ENCODE measurements at places on chromosomes 1 and 21.

- peak; percentile 83 for DNase-seq
These were observed 10.7 kb downstream of the OPTC start for GRCh38 chr1:203504400-203505250.

DNA sequence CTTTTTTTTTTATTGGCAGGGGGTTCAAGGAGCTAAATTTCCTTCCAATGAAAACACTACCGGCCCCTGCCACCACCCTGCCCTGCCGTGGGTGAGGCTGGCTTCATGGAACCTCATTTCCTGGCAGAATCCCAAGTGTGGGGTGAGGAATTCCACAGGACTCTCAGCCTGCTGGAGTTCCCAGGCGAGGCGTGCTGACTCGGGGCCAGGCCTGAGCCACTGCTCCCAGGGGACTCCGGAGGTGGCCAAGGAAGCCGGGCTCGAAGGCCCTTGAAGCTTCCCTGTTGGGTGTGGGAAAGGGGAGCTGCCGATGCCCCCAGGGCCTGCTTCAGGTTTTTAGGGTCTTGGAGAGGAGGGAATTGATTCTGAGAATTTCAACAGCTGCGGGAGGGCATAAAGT, 95.3 kb upstream of the ACTRT2 start:
- DNase-seq, result no peak

- no peak for DNase-seq
These were observed 102.5 kb upstream of the TARDBP start for GRCh38 chr1:10909697-10910680.

- no peak for DNase-seq
These were observed 3.6 kb upstream of the SPSB1 start for GRCh38 chr1:9289090-9289534.

- DNase-seq, result no peak
These were observed 27.5 kb downstream of the TFAP2E start for GRCh38 chr1:35600593-35600992.

- DNase-seq, result peak; percentile 62
These were observed 8.2 kb upstream of the AZIN2 start for GRCh38 chr1:33072707-33073106.

- DNase-seq, result peak; percentile 93
These were observed 47.0 kb downstream of the AHDC1 start for GRCh38 chr1:27556781-27557595.

DNA sequence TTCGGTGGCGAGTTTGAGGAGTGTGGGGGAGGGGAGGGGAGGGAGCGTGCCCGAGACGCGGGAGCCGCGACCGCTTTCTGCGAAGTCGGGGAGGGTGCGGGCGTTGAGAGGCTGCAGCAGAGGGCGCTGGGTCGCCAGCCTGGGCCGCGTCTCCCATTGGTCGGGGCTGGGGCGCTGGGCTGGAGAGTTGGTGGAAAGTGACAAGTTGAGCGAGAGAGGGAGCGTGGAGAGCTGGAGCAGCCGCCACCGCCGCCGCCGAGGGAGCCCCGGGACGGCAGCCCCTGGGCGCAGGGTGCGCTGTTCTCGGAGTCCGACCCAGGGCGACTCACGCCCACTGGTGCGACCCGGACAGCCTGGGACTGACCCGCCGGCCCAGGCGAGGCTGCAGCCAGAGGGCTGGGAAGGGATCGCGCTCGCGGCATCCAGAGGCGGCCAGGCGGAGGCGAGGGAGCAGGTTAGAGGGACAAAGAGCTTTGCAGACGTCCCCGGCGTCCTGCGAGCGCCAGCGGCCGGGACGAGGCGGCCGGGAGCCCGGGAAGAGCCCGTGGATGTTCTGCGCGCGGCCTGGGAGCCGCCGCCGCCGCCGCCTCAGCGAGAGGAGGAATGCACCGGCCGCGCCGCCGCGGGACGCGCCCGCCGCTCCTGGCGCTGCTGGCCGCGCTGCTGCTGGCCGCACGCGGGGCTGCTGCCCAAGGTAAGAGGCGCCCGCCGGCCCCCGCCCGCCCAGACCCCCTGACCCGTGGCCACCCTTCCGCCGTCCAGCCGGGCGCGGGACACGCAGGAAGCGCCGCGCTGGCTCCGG, at the start of gene ROR1:
ROR1 (plus strand) TSS at position 203 of the 802 bp plus-strand sequence.
- DNase-seq, result peak; percentile 93

- DNase-seq, result no peak
These were observed 22.2 kb upstream of the GNG12 start for GRCh38 chr1:67855444-67855843.

DNA sequence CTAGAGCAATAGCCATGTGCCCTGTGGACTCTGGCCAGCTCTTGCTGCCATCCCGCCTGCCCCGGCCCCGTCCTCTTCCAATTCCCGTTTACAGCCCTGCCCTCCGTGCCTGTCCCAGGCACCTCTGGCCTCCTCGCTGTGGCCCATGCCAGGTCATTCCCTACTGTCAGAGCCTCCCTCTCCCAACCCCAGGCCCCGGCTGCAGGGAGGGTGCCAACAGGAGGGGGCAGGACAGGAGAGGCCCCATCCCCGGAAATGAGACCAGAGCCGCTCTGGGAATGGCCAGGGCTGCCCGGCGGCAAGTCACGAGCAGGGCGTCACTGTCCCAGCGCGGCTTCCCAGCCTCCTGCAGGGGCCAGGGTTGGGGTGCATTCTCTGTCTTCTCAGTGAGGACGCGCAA, 23.5 kb upstream of the TSPEAR start:
- DNase-seq, result no peak

- DNase-seq, result no peak
These were observed 216.4 kb downstream of the VAV3 start for GRCh38 chr1:107748531-107748930.

- no peak for DNase-seq
These were observed 7.9 kb upstream of the GNPAT start for GRCh38 chr1:231232870-231233734.

- no peak for DNase-seq
These were observed 49.9 kb downstream of the TOMM20 start for GRCh38 chr1:235078480-235079381.

DNA sequence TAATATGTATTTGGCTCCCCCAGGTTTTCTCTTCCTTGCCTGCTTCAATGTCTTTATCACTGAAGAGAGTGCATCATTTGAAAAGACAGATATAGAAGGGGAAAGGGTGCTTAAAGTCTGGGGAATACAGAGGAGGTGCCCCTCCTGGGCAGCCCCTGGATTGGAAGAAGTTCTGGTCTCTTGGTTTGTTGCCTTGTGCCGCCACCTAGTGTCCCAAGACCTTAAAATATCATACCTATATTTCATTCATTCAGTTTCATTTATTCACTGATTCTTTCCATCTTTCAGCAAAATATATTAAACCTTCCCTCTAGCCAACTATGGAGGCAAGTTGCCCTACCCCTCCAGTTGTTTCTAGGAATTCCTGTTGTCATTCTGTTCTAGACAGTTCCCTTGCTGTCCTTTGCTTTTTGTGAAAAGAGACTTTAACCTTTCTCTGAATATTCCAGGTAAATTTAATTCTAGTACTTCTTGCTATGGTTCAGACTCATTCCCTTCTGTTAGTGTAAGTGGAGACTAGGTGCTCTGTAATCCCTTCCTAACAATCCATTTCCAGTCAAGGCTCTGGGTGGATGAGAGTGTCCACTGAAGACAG, 56.1 kb downstream of the MEF2D start:
- DNase-seq, result no peak

- DNase-seq, result no peak
These were observed 187.5 kb upstream of the PLXNA2 start for GRCh38 chr1:208431721-208432120.

- no peak for DNase-seq
These were observed 31.0 kb downstream of the ASH1L start for GRCh38 chr1:155531624-155532023.

DNA sequence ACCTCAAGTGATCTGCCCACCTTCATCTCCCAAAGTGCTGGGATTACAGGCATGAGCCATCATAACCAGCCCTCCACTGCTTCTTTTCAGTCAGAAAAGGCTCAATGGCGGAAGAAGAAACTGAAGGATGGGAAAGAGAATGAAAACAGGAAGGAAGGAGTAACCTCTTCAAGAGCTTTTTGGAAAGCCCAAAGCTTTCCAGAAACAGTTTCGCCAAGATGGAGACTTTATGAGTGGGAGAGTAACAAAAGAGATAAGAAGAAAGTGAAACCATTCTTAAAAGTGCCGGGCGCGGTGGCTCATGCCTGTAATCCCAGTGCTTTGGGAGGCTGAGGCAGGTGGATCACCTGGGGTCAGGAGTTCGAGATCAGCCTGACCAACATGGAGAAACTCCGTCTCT, 62.7 kb upstream of the NBL1 start:
- DNase-seq, result no peak

GRCh38 chr21:13827201-13827600, 217.6 kb downstream of the POTED start:
- no peak for DNase-seq

- no peak for DNase-seq
These were observed 57.8 kb downstream of the RHOU start for GRCh38 chr1:228793032-228793431.

- DNase-seq, result no peak
These were observed 50.8 kb upstream of the PODN start for GRCh38 chr1:53011175-53011574.

DNA sequence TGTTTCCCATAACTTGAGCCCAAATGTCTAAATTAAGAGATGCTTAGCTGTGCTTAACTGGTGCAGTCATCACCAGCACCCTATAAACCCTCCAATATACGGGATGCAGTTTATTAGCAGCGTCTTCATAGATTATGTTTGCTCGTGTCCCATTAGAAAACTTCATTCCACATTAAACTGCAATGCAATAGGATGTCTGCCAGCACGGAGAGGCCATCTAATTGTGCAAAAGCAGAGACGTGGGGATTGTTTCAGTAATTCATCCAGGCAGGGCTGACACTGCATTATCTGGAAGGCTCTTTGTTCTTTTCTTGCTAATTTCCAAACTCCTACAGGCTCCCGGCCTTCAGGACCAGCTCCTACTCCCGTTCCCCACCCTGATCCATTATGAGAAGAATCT, 89.5 kb downstream of the CSMD2 start:
- DNase-seq, result no peak

- DNase-seq, result no peak
These were observed 148.7 kb upstream of the PRMT6 start for GRCh38 chr1:106907795-106908194.

DNA sequence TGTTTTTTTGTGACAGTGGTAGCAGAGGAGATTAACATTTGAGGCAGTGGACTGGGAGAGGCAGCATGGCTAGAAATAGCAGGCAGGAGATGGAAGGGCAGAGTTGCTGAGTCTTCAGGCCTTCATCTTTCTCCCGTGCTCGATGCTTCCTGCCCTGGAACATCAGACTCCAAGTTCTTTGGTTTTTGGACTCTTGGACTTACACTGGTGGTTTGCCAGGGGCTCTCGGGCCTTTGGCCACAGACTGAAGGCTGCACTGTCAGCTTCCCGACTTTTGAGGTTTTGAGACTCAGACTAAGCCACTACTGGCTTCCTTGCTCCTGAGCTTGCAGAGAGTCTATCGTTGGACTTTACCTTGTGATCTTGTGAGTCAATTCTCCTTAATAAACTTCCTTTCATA, 24.2 kb upstream of the LEFTY2 start:
- no peak for DNase-seq

DNA sequence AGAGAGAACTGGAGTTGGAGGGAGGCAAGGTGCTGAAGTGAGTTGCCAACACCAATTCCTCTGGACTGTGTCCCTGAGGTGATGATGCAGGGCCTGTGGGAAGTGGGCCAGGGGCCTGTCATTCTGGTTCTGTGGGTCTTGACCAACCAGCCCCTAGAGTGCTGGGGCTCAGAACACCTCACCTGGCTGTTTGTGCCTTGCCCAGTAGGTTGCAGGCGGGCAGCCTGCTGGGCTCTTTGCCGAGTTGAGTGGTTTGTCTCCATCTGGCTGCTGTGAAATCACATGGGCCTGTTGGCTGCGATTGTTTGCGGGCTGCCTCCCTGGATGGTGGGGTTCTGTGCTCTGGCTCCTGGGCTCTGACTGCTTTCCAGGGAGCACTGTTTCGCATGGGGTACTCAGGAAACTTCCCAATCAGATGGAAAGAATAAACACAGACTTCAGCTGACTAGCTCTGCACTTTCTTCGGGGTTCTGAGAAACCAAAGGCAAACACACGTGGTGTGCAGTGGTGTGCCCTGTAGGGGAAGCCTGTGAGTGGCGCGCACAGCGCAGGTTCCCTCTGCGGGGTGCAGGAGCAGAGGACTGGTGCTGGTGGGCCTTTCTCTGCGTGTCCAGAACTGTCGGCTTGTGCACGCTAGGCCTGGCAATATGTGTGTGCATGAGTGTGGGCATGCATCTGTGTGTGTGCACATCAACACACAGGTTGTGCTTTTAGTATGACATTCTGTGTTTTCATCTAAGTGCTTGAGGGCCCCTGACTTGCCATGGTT, 95.1 kb downstream of the RHOU start:
- no peak for DNase-seq

- no peak for DNase-seq
These were observed 644 bp downstream of the UBE4B start for GRCh38 chr1:10033359-10033845.

GRCh38 chr1:112356765-112357164, 39.2 kb upstream of the CTTNBP2NL start:
- no peak for DNase-seq

- DNase-seq, result no peak
These were observed 16.5 kb downstream of the PLA2G2D start for GRCh38 chr1:20102875-20103274.

DNA sequence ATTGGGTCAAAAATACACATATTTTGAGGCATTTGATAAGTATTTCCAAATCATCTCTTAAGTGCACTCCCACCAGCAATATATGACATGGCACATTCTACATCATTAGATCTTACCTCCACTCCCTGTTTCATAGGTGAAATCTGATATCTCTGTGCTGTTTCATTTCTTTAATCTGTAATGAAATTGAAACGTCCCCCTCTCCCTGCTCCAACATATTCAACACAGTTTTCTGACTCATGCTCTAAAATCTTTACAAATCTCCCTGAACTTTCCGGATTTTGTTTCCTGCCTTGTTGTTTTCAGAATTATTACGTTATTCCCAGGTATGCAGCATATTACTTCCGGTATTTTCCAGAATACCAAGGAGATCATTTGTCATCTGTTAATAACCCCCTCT, 66.1 kb upstream of the AKT3 start:
- no peak for DNase-seq

DNA sequence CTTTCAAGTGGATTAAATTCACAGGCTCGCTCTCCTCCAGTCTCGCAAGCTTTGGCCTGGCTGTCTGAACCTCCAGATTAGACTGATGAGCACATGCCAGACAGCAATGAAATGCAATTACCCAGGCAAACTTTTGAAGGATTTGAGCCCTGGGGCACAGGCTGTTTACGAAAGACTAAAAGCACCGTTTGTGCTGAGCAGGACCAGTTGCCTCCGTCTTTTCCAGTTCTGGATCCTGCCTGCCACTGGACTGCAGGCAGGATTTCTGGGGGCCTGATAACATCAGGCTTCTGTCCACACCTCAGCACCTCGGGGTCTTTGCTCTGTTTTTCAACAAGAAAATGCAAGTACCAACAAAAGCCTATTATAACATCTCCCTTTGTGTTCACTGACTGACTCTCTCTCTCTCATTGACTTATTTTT, 145.7 kb downstream of the CLIC6 start:
- DNase-seq, result no peak

DNA sequence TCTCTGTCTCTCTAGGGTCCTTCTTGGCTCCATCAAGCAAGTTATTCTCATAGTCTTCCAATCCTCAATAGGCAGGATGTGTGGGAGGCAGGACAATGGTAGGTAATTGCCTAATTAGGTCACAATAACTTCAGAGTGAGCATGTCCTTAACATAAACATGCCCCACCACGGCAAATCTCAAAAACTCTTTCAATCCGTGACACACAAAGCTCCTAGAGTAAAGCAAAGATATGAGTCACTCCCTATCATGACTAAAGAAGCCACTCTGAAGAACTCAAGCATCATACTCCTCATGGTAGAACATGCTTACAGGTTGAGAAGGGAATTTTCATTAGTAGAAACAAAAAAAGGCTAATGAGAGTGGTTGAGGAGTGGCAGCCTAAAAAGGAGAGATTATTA, 4.9 kb downstream of the HAO2 start:
- no peak for DNase-seq

Data from cardiac septum (tissue), 1 donor.